SW480 (cell line): ENCODE measurements at places on chromosomes 1 and 21.

DNA sequence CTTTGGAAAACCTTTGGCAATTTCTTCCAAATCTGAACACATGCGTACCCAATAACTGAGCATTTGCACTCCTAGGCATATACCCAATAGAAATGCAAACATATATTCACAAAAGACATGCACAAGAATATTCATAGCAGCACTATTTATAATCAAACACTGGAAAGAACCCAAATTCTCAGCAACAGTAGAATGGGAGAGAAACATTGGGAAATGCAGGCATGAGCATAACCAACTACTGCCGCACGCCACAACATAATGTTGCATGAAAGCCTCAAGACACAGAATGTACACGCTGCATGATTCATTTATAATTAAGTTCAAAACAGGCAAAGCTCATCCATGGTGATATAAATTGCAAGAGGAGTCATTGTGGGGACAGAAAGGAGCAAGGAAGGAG is 69.5 kb upstream of the FBXO28 start:
- DNase-seq, result no peak

GRCh38 chr1:3062616-3063378 is 6.2 kb upstream of the PRDM16 start:
- no peak for DNase-seq

DNA sequence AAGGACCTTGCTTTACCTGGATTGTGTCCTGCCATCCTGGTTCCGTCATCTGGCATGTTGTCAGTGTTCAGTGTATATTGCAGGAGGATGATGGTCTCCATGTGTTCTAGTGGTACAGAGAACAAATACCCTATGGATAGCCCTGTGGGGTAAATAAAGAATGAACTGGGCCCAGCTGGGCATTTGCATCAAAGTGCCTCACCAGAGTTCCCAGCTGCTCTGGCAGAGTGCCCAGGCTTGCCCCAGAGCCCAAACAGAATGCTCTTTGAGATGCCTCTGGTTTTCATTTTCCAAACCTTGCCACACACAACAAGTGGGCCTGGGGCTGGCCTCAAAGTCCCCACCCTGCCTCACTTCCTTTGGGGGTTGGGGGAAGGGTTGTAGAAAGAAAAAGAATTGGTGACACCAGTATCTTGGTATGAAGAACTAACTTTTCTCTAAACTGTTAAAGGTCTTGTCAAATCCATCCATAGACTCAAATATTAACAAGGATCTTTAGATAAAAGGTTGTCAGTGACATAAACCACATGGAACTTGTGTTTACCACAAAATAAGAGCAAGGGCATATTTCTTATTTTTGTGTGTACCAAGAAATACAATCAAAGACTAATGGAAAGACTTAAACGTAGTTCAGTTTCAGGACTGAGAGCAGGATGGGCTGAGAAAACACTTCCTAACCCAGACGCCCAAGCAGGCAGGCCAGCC is 82.2 kb downstream of the LMO4 start:
- no peak for DNase-seq

GRCh38 chr1:201678264-201679101 is 139.6 kb downstream of the NAV1 start:
- no peak for DNase-seq

DNA sequence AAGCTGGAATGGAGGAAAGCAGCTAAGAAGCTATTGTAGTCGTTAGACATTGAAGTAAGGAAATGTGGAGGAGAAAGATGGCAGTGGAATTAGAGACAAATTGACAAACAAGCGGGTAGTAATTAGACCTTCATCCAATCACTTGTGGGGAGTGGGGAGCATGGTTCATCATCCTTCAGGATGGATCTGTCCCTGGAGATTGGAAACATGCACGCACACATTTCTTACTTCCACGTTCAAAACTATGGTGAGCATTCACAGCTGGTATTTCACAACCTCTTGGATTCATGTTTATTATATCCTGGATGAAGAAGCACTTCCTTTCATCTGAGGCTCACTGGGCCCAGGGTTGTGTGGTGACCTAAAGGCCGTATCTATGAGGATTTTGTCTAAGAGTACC is 188.1 kb downstream of the ST6GALNAC3 start:
- no peak for DNase-seq

- DNase-seq, result no peak
These were observed 1134.7 kb upstream of the ADGRL2 start for GRCh38 chr1:80666073-80666472.

GRCh38 chr21:17269760-17270159 is 243.1 kb upstream of the CXADR start:
- no peak for DNase-seq

- DNase-seq, result peak; percentile 78
These were observed 6.1 kb downstream of the ERRFI1 start for GRCh38 chr1:8020032-8020431.

DNA sequence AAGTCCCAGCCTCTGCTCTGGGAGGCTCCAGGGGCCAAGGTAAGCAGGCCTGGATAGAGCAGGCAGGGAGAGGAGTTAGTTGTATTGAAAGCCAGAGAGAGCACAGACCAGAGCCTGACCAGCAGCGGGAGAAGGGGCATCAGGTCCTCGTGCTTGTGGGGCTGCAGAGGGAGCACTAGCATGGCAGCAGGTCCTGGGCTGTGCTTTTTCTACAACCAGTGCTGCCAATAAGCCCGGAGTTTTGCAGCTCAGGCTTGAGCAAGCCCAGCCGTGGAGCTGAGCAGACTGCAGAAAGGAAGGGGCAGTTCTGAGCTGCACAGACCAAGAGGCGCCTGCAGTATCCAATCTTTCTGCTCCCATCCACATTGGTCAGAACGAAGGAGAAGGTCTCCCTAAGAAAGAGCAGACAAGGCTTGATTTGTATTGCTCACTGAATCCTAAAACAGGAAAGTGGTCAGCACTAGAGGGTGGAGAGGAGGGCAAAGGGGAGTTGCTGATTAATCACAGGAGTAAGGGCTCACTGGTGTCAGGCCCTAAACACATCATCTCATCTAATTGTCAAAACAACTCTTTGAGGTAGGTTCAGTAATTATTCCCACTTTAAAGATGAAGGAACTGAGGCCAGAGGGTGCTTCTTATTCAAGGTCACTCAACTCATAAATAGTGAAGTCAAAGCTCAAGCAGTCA is 2.7 kb downstream of the DENND2D start:
- DNase-seq, result peak; percentile 11

GRCh38 chr1:86621286-86621685 is 74.4 kb downstream of the CLCA4 start:
- DNase-seq, result no peak

DNA sequence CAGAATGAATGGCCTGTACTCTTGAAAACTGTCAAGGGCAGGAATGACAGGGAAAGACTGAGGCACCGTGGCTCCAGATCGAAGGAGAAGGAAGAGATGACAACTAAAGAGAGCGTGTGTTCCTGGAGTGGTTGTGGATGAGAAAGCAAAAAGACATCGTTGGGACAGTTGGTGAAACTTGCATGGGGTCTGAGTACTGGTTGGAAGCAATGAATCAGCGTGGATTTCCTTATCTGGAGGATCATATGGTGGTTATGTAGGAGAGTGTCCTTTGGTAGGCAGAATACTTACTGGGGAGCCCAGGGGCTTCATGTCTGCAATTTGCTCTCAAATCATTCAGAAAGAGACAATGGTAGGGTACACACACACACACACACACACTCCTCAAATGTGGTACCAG is 13.9 kb downstream of the LEMD1 start:
- DNase-seq, result no peak

- DNase-seq, result no peak
These were observed 61.7 kb upstream of the EDN2 start for GRCh38 chr1:41545996-41546832.

GRCh38 chr1:61265665-61266064 is 183.3 kb downstream of the NFIA start:
- no peak for DNase-seq

DNA sequence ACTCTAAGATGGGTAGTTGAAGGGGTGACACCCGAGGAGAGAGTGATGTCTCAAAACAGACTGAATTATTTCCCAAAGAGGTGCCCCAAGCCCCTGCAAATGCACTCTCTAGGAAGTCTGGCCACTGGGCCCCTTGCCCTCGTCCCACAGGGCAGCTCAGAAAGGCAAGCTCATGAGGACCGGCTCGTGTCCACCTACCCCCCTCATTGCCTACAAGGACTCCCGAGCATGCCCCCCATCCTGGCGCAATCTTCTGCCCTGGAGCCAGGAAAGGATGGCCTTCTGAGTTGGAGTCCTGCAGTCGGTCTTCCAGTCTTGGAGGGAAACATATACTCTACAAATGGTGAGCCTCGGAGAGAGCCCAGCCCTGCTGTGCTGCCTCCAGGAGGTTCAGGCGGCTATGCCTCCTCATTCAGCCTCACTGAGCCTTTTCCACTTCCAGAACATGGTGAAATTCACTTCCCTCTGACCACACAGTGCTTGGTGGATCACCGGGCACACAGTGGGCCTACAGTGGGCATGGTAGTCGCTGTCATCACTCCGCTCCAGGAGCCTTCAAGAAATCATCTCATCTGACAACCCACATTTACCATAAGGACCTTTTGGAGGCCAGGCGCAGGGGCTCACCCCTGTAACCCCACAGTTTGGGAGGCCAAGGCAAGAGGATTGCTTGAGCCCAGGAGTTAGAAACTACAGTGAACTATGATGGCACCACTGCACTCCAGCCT is 5.8 kb upstream of the WNT3A start:
- no peak for DNase-seq

GRCh38 chr21:15468368-15468767 is 261.4 kb upstream of the USP25 start:
- no peak for DNase-seq

- no peak for DNase-seq
These were observed 52.2 kb downstream of the YARS1 start for GRCh38 chr1:32764826-32765569.

DNA sequence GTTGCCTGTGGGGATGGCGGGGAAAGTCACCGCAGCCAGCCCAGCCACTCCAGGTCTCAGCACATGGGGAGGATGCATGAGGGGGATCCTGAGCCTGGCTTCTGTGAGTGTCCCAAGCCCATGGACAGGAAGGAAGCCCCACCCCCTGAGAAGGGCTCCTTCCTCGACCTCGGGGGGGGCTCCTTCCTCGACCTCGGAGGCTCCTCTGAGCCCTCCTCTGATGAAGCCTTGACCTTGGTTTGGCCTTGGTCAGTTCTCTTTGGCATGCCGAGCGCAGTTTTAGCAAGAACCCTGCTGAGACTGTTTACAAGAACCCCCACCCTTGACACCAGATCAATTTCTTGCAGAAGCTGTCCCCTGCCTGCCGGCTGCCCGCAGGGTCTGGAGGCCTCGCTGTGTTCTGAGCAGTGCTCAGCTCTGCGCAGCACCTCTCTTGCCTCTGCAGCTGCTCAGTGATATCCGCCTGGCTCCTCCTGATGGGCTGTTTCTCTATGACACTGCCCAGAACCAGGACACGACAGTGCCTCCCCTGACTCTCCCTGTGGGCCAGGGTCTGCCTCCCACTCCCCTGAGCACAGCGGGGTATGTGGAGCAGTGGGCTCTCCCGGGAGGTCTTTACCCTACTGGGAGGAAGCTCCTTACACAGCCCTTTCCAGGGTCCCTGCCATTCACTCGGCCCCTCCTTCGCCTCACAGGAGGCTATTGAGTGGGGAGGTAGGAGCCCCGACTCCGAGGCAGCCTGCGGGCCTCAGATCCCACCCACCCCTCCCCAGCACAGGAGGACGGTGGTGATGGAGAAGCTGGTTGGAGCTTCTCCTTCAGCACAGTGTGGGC is 15.4 kb downstream of the ACTRT2 start:
- DNase-seq, result no peak

- peak; percentile 96 for DNase-seq
These were observed 18.5 kb downstream of the SERTAD4 start for GRCh38 chr1:210250998-210251679.

GRCh38 chr1:240737766-240738265 is 125.9 kb upstream of the GREM2 start:
- DNase-seq, result no peak

- no peak for DNase-seq
These were observed 130.0 kb downstream of the LIPI start for GRCh38 chr21:14080764-14081096.

- no peak for DNase-seq
These were observed 6.9 kb upstream of the RAB7B start for GRCh38 chr1:206010060-206010459.

DNA sequence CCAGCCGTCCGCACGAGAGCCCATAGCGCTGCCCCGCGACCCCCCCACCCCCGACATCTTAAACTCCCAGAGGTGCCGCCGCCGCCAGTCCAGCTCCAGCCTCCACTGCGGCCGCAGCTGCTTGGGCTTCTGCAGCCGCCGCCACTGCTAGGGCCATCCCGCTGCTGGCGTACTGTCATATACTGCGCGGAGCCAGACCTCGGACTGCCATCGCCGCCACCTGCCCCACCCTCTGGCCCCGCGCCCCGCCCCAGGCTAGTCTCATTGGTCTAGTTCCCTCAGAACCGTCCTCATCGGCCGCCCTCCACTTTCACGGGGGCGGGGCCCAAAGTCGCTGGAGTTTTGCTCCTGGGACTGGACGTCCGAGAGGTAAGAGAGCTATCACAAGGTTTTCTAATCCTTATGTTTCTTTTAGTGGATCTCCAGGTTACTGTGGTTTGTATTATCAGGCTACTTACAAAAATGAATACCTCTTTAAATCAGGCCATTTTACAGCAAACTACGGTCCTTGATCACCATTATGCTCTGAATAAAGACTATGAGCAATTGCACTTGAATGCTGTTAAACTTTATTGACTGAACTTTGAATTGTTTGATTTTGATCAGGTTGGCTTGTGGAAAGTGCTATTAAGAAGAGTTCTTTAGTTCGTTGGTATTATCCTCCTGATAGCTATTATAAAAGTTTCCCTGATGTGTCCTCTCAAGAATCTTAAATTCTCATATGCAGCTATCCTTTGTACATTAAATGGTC is 2.8 kb upstream of the CD1D start:
- peak; percentile 77 for DNase-seq

- DNase-seq, result no peak
These were observed 37.3 kb downstream of the PTAFR start for GRCh38 chr1:28139025-28139712.

- no peak for DNase-seq
These were observed 476.3 kb upstream of the ZRANB2 start for GRCh38 chr1:71557138-71557537.

DNA sequence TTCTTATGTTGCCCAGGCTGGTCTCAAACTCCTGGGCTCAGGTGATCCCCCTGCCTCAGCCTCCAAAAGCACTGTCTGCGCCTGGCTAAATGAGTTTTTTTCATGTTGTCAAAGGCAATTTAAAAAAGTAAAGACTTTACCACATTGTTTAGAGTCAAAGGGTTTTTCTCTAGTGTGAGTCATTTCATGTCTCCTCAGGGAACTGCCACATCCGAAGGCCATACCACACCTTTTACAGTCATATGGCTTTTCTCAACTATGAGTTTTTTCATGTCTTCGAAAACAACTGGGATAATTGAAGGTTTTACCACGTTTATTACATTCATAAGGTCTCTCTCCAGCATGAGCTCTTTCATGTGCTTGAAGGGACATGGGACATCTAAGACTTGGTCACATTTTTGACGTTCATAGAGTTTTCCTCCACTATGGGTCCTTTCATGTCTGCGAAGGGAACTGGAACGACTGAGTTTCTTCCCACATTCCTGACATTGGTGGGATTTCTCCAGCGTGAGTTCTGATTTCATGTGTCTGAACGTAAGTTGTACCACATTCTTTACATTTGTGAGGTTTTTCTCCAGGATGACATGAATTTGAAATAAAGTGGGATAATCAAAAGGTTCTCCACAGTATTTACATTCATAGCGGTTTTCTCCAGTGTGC is 65.6 kb downstream of the UCHL5 start:
- no peak for DNase-seq
